Bronchus fibroblast of lung (primary cell): ENCODE measurements at places on chromosomes 2 and 18. TPM values are rescaled to one million over a fixed set of nuclear protein-coding genes. Genes with fewer than 3 reads are reported as not detected.

The C2orf74 gene
- total RNA-seq: 13.5 and 22.5 TPM in 2 replicates

The IAH1 gene
- 62.4 and 68.8 TPM in 2 replicates for total RNA-seq

The ASIC4 gene
- total RNA-seq: 0.34 TPM in 1 of 2 replicates, not detected in the other

The CCNYL1 gene
- 2.8 and 3.7 TPM in 2 replicates for total RNA-seq

The LGALSL gene
- total RNA-seq: 2.0 and 3.6 TPM in 2 replicates

The VSNL1 gene
- total RNA-seq: 0.17 and 1.0 TPM in 2 replicates
